Right renal cortex interstitium (tissue), 3 donors: ENCODE measurements at places on chromosomes 11 and 22. TPM values are rescaled to one million over a fixed set of nuclear protein-coding genes. Genes with fewer than 3 reads are reported as not detected.

CTSW gene
- polyA plus RNA-seq, result 1.2 TPM

GRCh38 chr11:110909336-110909735 lies 197.1 kb upstream of the ARHGAP20 start:
- DNase-seq, result no peak

APOBEC3G gene
- 9.6 TPM for polyA plus RNA-seq

DNA sequence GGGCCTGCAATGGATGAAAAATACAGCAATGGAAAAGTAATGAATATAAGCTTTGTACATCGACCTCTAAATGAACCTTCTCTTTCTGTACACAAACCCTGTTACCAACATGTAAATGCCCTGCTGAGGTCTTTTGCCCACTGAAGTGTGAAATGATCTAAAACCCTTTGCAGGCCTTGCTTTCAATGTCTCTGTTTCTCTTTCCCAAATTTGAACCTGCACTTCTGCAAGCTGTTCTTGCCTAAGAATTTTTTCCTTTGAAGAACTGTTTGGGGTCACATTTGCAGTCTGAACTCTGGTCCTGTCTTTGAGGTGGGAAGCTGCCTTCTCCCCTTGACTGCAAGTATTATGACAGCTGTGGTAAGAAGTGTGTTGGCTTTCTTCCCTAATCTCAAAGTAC lies 1237.1 kb downstream of the FAM181B start:
- DNase-seq, result peak; percentile 6

DNA sequence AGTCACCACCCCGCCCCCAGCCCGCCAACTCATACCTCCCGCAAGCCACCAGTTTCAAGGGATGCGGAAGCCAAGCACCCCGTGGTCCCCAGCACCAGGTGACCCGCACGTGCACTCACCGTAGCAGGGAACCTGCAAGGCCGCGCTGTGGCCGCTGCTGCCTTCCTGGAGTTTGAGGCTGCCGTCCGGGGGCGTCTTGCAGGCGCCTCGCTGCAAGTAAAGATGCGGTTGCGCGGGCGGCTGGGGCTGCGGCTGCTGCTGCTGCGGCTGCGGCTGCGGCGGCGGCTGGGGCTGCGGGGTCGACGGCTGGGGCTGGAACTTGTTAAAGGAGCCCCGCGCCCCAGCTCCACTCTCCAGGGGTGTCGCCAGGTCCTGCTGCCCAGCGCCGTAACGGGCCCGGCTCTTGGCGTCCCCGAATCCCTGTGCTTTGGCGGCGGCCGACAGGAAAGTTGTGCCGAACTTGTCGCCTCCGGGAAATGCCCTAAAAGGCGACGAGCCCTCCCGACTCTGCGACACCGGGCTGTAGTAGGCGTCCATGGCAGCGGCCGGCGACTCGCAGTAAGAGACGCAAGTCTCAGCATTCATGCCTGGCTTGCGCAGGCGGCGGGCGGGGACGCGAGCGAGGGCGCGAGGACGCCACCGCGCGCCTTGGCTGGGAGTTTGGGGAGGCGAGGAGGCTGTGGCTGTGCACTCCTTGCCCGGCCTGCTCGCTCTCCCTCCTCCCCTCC lies at the start of gene ALX4:
Gene ALX4 (minus strand): TSS at position 662 of the 728 bp plus-strand sequence. CDS start 77 bp downstream, at position 585.
- no peak for DNase-seq

DNA sequence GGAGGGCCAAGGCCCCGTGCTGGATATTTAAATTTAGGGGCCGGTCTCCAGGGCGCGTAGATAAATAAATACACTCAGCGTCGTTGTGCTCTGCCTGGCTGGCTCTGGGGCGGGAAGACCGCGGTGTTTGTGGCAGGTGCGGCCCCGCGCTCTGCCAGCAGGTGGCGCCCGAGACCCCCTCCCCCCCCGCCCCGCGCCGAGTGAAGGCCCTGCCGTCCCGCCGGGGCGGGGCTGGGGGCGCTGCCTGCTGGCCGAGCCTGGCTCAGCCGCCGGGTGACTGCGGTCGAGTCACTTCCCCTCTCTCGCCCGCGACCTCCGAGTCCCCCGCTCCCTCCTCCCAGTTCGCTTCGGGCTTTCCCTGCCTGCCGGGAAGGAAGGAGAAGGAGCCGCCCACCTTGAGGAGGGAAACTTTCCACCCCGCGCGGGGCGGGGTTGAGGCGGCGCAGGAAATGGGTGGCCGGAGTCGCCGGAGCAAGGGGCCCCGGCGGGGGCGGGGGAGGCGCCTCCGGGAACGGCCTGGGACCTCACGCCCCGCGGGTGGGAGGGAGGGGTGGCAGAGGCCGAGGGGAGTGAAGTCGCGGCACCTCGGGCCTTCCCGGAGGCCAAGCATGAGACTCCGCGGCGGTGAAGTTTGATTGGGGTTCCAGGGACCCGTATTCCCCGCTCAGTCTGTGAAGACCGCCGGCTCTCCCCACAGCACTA lies 1.6 kb upstream of the EHBP1L1 start:
- DNase-seq, result no peak
